ENCODE measurements at places on chromosomes 6 and 20.

- peak; percentile 45 for DNase-seq
These were observed 17.9 kb upstream of the PRDM13 start for GRCh38 chr6:99588618-99589289.

GRCh38 chr6:146872426-146872785, 273.6 kb downstream of the ADGB start:
- DNase-seq, result no peak

DNA sequence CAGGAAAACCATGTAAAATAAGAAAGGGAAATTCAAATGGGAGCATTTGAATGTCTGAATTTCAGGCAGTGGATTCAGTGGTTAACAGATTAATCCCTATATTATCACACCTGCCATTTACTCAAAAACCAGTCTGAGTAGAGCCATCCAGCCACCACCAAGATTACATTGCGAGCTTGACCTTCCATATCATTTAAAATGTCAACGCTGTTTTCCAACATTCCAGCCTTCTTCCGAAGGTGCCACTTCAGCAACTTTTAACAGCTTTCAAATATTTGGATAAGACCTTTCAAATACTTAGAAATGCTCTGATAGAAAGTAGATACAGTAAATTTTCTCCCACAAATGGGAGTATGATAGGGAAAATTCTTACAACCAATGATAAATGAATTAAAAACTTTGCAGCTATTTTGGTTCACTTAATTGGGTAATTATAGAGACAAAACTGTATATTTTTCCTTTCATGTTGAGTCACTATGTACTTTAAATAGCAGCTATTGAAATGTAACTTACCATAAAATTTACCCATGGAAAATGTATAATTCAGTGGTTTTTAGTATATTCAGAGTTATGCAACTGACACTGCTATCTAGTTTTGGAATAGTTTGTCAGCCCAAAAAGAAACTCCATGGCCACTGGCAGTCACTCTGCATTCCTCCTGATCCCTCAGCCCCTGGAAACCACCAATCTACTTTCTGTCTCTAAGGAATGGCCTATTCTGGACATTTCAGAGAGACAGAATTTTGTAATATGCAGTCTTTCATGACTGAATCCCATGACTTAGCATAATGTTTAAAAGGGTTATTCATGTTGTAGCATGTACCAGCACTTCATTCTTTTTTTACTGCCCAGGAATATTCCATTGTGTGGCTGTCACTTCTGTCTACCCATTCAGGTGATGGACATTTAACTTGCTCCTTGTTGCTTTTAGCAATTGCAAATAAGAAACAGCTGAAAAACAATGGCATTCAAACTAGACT, 21.5 kb downstream of the EZR start:
- DNase-seq, result no peak

DNA sequence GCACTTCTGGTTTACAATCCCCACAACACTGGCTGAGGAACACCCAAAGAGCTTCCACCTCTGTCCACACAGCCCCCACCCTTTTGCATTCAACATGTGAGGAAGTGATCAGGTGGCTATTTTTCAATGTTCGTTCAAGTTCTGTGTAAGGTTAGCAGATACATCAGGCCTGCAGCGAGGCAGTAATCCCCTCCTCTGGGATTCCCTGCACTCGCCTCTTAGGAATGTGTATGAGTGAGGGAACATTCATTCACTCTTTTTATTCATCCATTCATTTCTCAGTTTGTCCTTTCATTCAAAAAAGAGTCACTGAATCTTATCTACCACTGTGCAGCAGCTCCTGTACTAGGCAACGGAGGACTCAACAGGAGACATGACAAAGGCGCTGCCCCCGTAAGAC, 236.4 kb upstream of the PRDM1 start:
- DNase-seq, result no peak

DNA sequence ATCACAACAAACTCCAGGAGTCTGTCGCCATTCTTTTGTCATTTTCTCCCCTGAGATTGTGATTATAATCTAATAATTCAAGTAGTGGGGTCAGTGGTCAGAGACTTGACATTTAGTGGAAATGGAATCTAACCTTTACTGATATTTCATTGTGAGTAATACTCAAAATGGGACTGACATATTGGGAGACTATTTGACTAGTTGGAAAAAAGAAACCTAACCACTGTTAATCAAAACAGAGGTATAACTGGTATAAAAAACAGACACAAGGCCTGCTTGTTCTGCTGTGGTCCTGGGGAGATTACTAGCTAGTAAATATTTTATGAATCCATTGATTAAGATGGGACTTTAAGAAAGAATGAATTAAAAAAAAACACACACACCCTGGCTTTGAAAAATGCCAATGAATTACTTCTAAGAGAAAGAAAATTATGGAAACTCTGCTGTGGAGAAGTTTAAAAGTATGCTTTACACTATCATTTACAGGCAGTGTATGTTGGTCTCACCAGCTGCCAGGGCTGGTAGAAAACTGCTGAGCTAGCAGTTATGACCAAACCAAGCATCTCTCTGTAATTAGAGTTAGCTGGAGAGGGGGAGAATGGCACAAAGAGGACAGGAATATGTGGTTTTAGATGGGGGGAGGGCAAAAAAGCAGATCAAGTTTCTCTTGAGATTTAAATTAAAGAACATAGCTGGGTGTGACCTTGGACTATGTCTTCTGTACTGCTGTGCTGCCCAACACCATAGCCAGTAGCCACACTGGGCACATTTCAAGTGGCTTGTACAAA, 103.7 kb downstream of the FYN start:
- no peak for DNase-seq

DNA sequence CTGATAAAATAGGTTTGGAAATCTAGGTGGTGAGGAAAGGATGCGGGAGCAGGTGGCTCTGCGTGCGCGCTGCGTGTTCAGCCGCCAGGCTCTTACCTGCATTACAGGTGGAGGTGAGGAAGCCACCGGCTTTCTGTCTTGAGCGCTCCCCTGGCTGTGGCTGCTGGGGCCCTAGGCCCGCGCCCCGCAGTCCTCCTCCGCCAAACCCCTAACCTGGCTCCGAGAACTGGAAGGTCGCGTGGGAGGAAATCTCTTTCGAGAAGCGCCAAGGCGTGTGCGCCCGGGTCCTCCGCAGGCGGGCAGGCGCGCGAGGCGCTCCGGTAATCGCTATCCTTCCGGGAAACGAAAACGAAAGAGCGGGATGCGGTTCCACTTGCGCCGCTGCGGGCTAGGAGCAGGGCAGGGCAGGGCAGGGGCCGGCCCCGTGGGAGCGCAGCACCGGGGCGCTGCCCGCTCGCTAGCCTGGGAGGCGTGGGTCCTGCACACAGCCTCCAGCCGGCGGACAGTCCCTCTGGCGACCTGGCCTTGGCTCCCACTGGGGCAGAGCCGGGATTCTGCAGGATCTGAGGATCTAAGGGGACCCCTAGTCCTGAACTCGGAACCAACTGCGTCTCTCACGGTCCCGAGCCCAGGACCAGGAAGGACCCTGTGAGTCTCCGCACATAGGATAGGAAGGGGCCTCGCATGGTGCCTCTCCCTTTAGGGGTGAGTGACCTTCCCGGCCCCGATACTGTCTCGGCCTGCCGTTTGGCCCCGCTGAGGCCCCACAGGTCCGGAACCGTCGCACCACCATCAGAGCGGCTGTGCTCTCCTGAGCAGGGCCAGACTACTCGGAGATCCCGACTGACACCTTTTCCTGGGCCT, at the start of gene ETV7:
Gene ETV7 (minus strand): TSS at position 230 of the 864 bp plus-strand sequence. CDS start 128 bp downstream, at position 102.
- DNase-seq, result peak; percentile 69

- peak; percentile 46 for DNase-seq
These were observed 18.0 kb upstream of the SLCO4A1 start for GRCh38 chr20:62624325-62624690.

DNA sequence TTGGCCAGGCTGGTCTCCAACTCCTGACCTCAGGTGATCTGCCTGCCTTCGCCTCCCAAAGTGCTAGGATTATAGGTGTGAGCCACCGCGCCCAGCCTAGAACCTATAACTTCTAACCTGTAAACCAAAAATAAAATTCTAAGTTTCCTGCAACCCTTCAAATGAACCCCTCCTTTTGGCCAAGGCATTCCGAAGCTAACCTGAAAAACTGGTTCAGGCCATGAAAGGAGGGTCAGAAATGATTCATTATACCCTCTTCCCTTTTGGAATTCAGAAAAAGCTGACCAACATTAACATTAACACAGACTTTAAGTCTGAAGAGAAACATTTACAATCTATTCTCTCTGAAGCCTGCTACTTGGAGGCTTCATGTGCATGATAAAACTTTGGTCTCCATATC, 165.1 kb downstream of the TINAG start:
- DNase-seq, result no peak

DNA sequence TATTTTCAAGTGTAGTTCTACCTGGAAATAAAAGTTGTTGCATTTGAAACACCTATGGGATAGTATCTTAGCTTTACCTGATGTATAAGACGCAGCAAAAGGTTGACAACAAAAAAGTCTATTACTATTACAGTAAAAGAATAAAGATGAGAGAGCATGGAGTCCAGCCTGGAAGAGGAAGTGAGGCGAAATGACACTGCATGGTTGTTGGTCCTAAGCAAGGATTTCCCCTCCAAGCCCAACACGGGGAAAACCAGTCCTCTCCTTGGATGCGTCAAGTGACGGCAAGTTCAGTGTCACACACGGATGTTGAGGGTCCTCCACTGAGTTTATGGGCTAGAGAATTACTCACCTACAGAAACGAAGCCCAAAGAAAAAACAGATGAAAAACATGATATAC, 51.7 kb downstream of the COL11A2 start:
- DNase-seq, result no peak

Data from T-helper 1 cell (primary cell).